Epithelial cell of prostate (primary cell): ENCODE measurements at places on chromosomes 16 and 17.

DNA sequence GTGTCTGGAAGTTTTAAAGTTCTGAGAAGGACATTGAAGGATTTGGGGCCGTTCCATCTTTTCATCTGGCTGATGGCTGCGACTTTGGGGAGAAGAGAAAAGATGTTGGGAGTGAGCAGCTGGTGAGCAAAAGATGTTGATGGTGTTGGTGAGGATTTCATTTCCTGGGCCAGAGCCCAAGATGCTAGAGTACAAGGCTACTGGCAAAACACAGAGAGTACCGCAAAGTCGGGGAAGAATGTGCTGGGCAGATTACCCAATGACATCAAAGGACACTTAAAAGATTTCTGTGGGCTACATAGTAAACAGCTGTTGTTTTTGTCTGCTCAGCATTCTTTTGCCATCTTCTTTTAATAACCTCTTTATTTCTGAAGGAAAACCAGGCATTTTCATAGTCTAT, 49.4 kb upstream of the GAS7 start:
- DNase-seq: no peak

DNA sequence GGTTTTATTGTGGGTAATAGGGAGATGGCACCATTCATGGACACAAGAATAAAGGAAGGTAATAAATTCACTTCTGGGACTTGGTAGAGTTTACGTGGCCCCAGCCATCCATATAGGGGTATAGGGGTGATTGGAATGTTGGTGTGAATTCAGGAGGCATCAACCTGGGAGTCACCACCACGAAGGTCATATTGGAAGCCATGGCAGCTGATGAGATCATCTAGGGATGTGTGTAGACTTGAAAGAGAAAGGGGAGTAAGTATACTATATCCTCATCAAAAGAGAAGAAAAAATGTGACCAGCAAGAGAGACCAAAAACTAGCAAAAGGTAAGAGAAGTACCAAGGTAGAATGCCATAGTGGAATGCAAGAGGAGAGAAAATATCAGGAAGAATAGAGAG, 26.6 kb upstream of the GINS3 start:
- DNase-seq: peak; percentile 33

- DNase-seq: no peak
These were observed 2.8 kb downstream of the MEOX1 start for GRCh38 chr17:43658900-43659299.

DNA sequence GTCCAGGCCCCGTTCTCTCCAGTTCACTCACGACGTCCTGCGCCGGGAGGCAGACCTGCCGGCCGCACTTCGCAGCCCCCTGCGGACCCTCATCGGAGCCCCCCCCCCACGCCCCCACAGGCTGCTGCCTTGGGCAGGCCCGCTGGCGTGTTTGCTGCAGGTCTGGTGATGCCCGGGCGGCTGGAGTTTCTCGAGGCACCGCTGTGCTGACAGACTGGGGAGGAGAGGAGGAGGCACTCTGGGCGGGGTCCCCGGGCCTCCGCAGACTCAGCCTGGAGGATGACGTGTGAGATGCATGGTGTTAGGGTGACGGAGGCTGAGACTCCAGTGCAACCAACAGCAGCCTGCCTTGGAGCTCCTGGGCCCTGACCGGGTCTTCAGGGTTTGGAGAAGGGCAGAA, 24.1 kb downstream of the BAIAP2 start:
- no peak for DNase-seq

DNA sequence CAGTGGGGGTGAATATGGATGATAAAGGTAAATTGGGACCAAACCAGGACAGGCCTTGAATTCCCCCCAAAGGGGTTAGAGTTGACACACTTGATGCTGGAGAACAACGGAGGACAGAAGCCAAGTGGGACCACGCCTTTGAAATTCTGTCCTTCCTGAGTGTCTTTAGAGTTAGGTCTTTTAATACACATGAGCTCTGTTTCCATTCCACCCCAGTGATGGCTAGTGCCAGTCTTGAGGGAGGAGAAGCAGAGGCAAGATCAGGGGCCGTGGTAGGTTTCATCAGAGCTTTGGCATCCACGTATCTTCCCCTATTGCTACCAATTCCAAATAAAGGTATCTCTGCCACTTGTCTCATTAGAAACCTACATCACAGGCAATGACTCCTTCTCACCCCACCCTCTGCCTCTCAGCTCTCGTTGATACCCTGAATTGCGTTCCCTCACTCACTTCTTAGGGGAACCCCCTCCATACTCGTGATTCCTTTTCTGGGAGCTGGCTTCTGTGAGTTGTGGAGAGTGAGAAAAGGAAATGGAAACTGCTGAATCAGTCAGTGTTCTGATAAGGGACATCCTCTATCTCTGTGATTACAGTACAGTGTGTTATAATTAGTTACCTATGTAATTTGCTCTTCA, 2.4 kb upstream of the CCL3L1 start:
- DNase-seq: no peak

DNA sequence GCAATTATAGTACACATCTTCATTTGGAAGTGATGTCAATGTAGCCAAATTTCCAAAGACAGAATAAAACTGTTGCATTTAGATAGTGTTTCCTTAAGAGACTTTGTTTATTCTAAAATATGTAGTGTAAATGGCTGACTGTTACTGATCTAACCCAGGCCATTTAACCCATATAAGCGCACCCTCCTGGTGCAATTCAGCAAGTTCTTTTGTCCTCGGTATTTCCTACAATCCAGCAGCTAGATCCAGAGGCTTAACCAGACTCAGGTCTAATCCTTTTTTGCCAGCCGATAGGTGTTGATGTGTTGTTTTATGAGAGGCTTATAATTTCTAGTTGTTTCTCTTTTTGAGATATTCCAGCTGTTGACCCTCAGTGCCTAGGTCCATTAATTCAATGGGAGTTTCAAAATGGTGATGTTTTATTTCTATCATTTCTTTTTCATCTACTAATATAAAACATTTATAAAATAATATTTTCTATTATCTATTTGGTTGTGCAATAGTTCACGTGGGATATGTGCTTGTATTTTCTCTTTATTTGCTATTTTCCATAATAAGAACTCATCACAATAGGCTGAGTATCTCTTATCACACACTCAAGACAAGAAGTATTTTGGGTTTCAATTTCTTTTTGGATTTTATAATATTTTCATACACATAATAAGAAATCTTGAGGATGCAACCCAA, 14.5 kb downstream of the ABCA9 start:
- DNase-seq: no peak

GRCh38 chr17:31448467-31449077, 57.1 kb downstream of the RAB11FIP4 start:
- no peak for DNase-seq

GRCh38 chr17:40097931-40098845, 2.2 kb downstream of the NR1D1 start:
- DNase-seq: peak; percentile 73

DNA sequence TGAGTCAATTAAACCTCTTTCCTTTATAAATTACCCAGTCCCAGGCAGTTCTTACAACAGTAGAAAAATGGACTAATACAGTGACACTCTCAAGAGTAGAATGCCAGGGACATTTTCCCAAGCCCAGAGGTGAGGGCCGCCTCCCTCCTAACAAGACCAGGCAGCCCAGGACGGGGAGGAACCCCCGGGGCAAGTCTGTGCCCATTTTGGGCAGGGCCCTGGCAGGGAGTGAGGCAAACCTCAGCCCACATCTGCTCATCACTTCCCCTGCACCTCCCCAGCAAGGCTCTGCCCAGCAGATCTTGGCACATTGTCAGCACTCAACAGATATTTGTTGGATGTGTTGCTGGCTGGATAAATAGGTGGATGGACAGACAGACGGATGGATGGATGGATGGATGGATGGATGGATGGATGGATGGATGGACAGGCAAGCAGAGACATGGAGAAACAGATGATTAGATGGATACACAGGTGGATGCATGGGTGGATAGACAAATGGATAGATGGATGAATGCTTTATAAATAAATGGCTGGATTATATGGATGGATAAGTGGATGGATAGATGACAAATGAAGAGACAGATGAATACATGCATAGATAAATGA, 271.3 kb downstream of the PARN start:
- DNase-seq: peak; percentile 89

- DNase-seq: no peak
These were observed 14.6 kb upstream of the TMEM92 start for GRCh38 chr17:50259477-50260324.

GRCh38 chr17:49028271-49028670, 31.1 kb downstream of the IGF2BP1 start:
- DNase-seq: no peak

- no peak for DNase-seq
These were observed 486.1 kb upstream of the SALL1 start for GRCh38 chr16:51636920-51637769.

- no peak for DNase-seq
These were observed 247.2 kb downstream of the CNTNAP4 start for GRCh38 chr16:76524356-76524755.

- DNase-seq: no peak
These were observed 53.3 kb upstream of the KDM6B start for GRCh38 chr17:7780736-7781135.

- DNase-seq: no peak
These were observed 345.2 kb upstream of the TBX2 start for GRCh38 chr17:61054436-61054835.

DNA sequence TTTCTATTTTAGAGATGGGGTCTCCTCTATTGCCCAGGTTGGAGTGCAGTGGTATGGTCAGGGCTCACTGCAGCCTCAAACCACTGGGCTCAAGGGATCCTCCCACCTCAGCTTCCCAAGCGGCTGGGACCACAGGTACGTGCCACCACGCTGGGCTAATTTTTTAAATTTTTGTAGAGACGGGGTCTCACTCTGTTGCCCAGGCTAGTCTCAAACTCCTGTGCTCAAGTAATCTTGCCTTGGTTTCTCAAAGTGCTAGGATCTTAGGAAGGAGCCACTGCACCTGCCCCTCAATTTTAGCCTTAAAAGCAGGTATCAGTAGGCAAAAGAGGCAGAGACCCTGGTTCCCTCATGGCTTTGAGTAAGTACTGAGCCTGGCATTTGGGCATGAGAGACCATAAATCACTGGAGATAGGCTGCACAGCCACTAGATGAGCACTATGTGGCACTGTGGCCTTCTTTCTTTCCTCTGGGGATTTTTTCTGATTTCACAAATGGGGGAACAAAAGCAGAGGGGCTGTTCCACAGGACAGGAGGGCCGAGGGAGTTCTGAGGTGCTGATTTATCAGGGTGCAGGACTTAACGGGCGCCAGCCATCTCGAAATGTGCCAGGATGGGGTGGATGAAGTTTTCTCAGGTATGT, 82.2 kb downstream of the PLXDC1 start:
- DNase-seq: no peak

DNA sequence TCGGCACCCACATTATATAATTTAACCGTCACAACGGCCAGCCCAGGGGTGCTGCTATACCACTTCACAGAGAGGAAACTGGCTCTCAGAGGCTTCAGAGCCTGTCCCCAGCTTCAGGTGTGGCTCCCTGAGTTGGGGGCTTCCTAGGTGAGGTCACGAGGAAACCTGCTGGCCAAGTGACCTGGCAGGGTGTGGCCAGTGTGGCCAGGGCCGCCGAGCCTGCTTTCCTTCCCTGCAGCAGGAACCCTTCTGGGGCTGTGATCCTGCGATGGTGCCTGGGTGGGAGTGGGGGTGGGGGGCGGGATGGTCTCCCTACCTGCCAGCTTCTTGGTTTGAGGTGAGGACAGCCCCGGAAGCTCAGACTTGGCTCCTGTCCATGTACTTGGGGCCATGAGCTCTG, 39.9 kb downstream of the ADCY7 start:
- DNase-seq: no peak

DNA sequence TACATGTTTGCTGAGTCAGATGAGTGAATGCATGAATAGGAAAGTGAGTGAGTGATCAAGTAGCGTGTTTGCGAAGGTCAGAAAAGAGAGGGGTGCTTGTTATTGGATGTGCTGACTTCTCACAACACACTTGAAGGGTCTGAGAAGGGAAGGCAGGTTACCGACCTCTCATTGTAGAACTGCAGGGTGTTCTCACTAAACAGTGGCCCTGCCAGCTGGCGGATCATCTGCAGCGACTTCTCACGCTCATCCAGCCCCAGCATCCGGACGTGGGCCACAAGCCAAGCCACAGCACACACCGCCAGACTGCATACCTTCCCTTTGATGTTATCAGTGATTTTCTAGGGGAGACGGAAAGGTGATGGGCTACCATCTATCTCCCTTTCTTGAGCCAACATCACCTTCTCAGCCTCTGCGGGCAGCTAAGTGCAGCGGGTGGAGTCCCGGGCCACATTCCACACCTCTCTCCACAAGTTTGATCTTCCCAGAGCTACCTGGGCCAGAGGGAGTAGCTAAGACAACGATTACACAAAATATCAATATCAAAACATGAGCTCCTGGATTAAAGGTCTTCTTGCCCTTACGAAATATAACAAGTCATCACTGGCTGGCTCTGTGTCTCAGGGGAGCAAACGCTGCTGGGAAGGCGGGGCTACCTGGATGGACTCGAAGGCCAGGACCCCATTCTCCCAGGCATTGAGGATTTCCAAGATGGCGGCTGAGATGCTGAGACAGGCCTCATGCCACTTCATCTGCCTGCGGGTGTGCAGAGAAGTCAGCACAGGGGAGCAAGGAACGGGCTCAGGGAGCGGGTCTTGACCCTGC, 11.0 kb downstream of the CSF3 start:
- no peak for DNase-seq

GRCh38 chr16:81740169-81740568, 38.9 kb upstream of the PLCG2 start:
- DNase-seq: no peak

DNA sequence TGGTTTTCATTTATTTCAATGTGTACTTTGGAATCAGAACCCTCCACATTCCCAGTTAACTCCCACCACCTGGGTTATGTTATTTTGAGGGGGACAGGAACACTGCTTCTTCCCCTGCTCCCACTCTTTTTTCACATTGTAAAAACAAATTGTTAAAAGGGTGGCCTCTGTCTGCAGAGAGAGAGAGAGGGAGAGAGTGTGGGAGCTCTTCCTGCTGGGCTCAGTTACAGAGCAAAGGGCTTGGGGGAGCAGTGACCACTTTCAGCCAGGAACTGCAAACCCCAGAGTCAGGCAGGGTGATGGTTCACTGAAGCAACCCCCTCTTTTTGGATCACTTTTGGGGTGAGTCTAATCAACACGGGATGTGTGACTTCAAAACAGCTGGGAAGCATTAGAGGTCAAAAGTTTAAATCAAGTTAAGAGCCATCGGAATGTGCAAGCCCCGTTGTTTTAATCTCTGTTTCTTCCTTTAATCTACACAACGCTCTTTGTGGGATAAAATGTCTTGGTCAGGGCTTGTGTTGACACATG, 577.0 kb upstream of the CDH11 start:
- no peak for DNase-seq

- no peak for DNase-seq
These were observed 469.9 kb downstream of the MAF start for GRCh38 chr16:79130616-79131015.

- DNase-seq: no peak
These were observed 4.0 kb downstream of the NATD1 start for GRCh38 chr17:21249086-21249795.

GRCh38 chr17:31838636-31839225, 20.3 kb downstream of the COPRS start:
- DNase-seq: no peak

- DNase-seq: no peak
These were observed 38.4 kb upstream of the FOXF1 start for GRCh38 chr16:86471896-86472295.

- no peak for DNase-seq
These were observed 141.0 kb upstream of the KCNJ18 start for GRCh38 chr17:21551081-21551881.

- DNase-seq: no peak
These were observed 6.7 kb downstream of the CAMTA2 start for GRCh38 chr17:4980644-4981216.
